A549 treated with dexamethasone at 1 μM for 4 hours (cell line): ENCODE measurements at places on chromosomes 7 and 10. TPM values are rescaled to one million over a fixed set of nuclear protein-coding genes. Genes with fewer than 3 reads are reported as not detected.

IL2RA gene
- not detected in 5 replicates for total RNA-seq

CYTH3 gene
- total RNA-seq, result 26.1 to 35.1 TPM (median 31.3 TPM) in 5 replicates

ZNF488 gene
- total RNA-seq, result 10.6 to 13.9 TPM (median 13.1 TPM) in 5 replicates

GTPBP4 gene
- total RNA-seq, result 97.4 to 131 TPM (median 104 TPM) in 5 replicates

ADIRF gene
- 0.14 TPM in 1 of 5 replicates, not detected in the others for total RNA-seq

BBIP1 gene
- 32.3 to 51.7 TPM (median 35.3 TPM) in 5 replicates for total RNA-seq

ANK3 gene
- 0.41 to 1.2 TPM (median 0.69 TPM) in 5 replicates for total RNA-seq

CTAGE6 gene
- total RNA-seq, result not detected in 5 replicates

MACC1 gene
- not detected in 5 replicates for total RNA-seq

NACAD gene
- total RNA-seq, result 0.20 to 0.46 TPM (median 0.28 TPM) in 5 replicates

TDRD1 gene
- not detected in 5 replicates for total RNA-seq

SPAG6 gene
- 0.07 TPM in 1 of 5 replicates, not detected in the others for total RNA-seq

STEAP1 gene
- 15.0 to 17.6 TPM (median 16.8 TPM) in 5 replicates for total RNA-seq

GPR15LG gene
- total RNA-seq, result 0.21 TPM in 1 of 5 replicates, not detected in the others

GSTO2 gene
- 1.7 to 2.4 TPM (median 1.9 TPM) in 5 replicates for total RNA-seq
